ENCODE measurements at places on chromosomes 6 and 20. TPM values are rescaled to one million over a fixed set of nuclear protein-coding genes. Genes with fewer than 3 reads are reported as not detected.

The TINAG gene
- total RNA-seq: not detected

The LIME1 gene
- total RNA-seq: 41.4 TPM

The LPA gene
- 7.2 TPM for total RNA-seq

The FAM110A gene
- 5.1 TPM for total RNA-seq

The CCDC167 gene
- total RNA-seq: 65.4 TPM

The GPLD1 gene
- total RNA-seq: 10.7 TPM

The PXDC1 gene
- 38.2 TPM for total RNA-seq

The NHLRC1 gene
- total RNA-seq: 3.8 TPM

GRCh38 chr20:23336476-23336875 lies 14.1 kb upstream of the NXT1 start:
- H3K36me3 ChIP-seq: no peaks in the 10 kb centered on the region
- H3K27ac ChIP-seq: peak overlapping the region; percentile 28
- no peaks in the 10 kb centered on the region for H3K27me3 ChIP-seq
- H3K4me3 ChIP-seq: no peak overlapping the region
- no peak for DNase-seq
- peaks cover 7% of the 10 kb centered on the region for H3K4me1 ChIP-seq

DNA sequence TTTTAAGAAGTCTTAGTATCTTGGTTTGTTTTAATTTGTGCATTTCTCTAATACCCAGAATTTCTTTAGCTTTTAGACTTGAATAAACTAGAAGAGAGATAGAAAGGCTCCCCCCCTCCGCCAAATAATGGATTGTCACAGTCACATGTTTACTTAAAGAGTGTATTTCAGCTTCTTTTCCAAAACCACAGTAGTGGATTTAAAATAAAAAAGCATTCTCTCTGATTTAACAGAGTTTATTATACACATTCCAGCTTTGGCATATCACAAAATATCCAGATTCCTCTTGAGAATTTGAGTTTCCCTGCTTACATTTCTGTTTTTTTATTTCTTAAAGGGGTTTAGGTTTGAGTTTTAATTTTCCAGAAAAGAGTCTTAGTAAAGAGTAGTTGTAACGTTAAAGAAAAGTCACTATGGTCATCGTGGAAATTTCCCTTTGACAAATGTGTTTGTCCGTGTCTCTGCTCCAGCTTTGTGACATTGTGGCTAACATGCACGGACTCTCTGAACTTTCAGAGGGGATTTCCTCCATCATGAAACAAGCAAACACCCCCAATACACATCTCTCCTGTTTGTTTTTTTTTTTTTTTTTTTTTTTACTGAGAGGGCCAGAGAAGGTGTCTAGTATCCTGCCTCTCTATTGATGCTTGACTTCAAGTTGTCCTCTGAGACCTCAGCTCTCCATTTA lies 113.5 kb upstream of the SUPT3H start:
- H3K27ac ChIP-seq: no peak overlapping the region
- H3K4me3 ChIP-seq: no peak overlapping the region
- no peaks in the 10 kb centered on the region for H3K36me3 ChIP-seq
- no peak for DNase-seq
- no peaks in the 10 kb centered on the region for H3K4me1 ChIP-seq
- no peaks in the 10 kb centered on the region for H3K27me3 ChIP-seq

- no peak overlapping the region for H3K27ac ChIP-seq
- no peak overlapping the region for H3K4me3 ChIP-seq
- DNase-seq: no peak
- H3K36me3 ChIP-seq: no peaks in the 10 kb centered on the region
- no peaks in the 10 kb centered on the region for H3K27me3 ChIP-seq
- H3K4me1 ChIP-seq: peaks cover 10% of the 10 kb centered on the region
Observed at GRCh38 chr6:53811082-53811481, 16.3 kb downstream of the LRRC1 start.

- no peak overlapping the region for H3K4me3 ChIP-seq
- H3K27me3 ChIP-seq: no peaks in the 10 kb centered on the region
- H3K4me1 ChIP-seq: peaks cover 4% of the 10 kb centered on the region
- H3K36me3 ChIP-seq: no peaks in the 10 kb centered on the region
Observed at GRCh38 chr6:27795697-27796494, 116.3 kb downstream of the OR2B2 start.

DNA sequence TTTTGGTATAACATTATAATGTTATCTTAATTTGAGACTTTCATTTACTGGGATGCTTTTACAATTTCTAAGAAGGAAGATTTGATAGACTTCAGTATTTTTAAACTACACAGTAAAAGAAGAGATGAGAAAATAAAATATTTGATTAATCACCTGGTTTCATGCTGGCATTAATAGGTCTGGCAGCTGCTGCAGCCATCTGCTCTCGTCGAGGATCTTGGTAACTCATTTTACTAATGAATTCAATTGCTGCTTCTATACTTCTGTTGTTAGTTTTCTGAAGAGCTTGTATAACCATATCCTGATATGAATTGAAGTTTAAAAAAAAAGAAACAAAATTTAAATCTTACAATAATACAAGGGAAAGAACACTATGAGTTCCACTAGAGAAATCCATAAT lies 23.0 kb downstream of the LATS1 start:
- H3K27me3 ChIP-seq: no peaks in the 10 kb centered on the region
- H3K27ac ChIP-seq: no peak overlapping the region
- H3K4me3 ChIP-seq: no peak overlapping the region
- no peaks in the 10 kb centered on the region for H3K36me3 ChIP-seq

DNA sequence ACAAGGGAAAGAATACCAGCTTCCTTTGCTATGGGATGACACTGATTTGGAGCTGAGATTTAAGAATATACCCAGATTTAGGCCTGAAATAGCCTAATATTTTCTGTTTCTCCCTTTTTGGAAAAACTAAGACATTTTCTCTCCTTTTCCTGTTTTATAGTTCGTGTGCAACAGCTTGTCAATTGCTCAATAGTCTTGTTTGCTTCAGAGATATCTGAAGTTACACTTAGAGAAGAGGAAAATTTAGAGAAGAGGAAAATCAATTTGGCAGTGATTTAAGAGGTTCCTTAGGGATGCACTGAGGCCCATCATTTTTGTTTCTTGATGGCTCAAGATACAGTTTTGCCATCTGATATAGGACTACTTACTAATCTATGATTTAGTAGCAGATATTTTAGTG lies 398.6 kb downstream of the RFPL4B start:
- DNase-seq: no peak
- no peak overlapping the region for H3K4me3 ChIP-seq

- H3K4me1 ChIP-seq: peaks cover 89% of the 10 kb centered on the region
- no peak for DNase-seq
- H3K27ac ChIP-seq: peak overlapping the region; percentile 17
- H3K27me3 ChIP-seq: no peaks in the 10 kb centered on the region
Observed at GRCh38 chr20:36856691-36857635, 19.0 kb upstream of the TLDC2 start.

- no peaks in the 10 kb centered on the region for H3K27me3 ChIP-seq
- no peak for DNase-seq
- H3K36me3 ChIP-seq: no peaks in the 10 kb centered on the region
- H3K4me3 ChIP-seq: no peak overlapping the region
Observed at GRCh38 chr6:106677282-106677681, 47.9 kb downstream of the QRSL1 start.

GRCh38 chr6:56736804-56737203 lies 94.1 kb upstream of the DST start:
- H3K4me3 ChIP-seq: no peak overlapping the region
- no peak overlapping the region for H3K27ac ChIP-seq
- no peaks in the 10 kb centered on the region for H3K36me3 ChIP-seq
- no peaks in the 10 kb centered on the region for H3K4me1 ChIP-seq

DNA sequence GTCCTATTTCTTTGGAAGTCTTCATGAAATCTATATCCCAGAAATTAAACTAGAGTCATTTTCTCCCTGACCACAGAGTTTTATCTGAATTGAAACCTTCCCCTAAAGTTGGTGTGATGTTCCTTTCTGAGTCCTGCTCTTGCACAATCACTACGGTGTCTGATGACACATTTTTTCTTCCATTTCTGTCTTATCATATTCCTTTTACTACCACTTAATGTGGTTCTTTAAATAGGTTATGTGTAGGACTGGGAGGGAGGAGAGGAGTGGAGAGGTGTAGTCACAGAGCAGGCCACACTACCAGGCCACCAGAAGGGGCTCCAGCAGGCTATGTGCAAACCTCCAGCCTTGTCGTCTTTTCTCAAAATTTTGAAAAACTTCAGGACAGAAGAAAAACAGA lies 39.7 kb upstream of the ATXN1 start:
- no peak for DNase-seq
- H3K27me3 ChIP-seq: no peaks in the 10 kb centered on the region
- H3K4me1 ChIP-seq: peaks cover 3% of the 10 kb centered on the region
- no peak overlapping the region for H3K4me3 ChIP-seq
- H3K36me3 ChIP-seq: no peaks in the 10 kb centered on the region
- no peak overlapping the region for H3K27ac ChIP-seq

- no peaks in the 10 kb centered on the region for H3K27me3 ChIP-seq
- H3K27ac ChIP-seq: no peak overlapping the region
- H3K4me3 ChIP-seq: no peak overlapping the region
- H3K36me3 ChIP-seq: no peaks in the 10 kb centered on the region
- no peak for DNase-seq
Observed at GRCh38 chr20:36969051-36969450, 17.5 kb upstream of the SAMHD1 start.

DNA sequence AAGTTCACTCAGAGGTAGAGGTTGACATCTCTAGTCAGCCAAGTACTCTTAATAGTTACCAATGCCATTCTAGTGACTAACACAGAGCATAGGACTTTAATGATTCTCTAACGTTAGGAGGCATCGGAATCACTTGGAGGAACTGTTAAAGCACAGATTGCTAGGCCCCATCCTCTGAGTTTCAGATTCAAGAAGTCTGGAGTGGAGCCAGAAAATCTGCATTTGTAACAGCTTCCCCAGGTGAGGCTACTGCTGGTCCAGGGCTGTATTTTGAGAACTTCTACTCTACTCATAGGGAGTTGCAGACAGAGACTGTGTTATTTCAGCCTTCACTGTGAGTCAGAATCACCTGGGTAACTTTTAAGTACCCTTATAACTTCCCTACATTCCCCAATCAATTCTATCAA lies 5.7 kb downstream of the LMBRD1 start:
- no peak overlapping the region for H3K27ac ChIP-seq
- no peaks in the 10 kb centered on the region for H3K27me3 ChIP-seq
- H3K36me3 ChIP-seq: no peaks in the 10 kb centered on the region
- no peak for DNase-seq
- peaks cover 14% of the 10 kb centered on the region for H3K4me1 ChIP-seq

- H3K27ac ChIP-seq: no peak overlapping the region
- no peak for DNase-seq
- H3K36me3 ChIP-seq: no peaks in the 10 kb centered on the region
- H3K4me3 ChIP-seq: no peak overlapping the region
Observed at GRCh38 chr6:100461278-100461916, 3.3 kb downstream of the SIM1 start.

- H3K27ac ChIP-seq: no peak overlapping the region
- no peaks in the 10 kb centered on the region for H3K27me3 ChIP-seq
- H3K4me1 ChIP-seq: no peaks in the 10 kb centered on the region
- no peaks in the 10 kb centered on the region for H3K36me3 ChIP-seq
- no peak for DNase-seq
Observed at GRCh38 chr20:15923030-15923776, 650.0 kb downstream of the KIF16B start.

DNA sequence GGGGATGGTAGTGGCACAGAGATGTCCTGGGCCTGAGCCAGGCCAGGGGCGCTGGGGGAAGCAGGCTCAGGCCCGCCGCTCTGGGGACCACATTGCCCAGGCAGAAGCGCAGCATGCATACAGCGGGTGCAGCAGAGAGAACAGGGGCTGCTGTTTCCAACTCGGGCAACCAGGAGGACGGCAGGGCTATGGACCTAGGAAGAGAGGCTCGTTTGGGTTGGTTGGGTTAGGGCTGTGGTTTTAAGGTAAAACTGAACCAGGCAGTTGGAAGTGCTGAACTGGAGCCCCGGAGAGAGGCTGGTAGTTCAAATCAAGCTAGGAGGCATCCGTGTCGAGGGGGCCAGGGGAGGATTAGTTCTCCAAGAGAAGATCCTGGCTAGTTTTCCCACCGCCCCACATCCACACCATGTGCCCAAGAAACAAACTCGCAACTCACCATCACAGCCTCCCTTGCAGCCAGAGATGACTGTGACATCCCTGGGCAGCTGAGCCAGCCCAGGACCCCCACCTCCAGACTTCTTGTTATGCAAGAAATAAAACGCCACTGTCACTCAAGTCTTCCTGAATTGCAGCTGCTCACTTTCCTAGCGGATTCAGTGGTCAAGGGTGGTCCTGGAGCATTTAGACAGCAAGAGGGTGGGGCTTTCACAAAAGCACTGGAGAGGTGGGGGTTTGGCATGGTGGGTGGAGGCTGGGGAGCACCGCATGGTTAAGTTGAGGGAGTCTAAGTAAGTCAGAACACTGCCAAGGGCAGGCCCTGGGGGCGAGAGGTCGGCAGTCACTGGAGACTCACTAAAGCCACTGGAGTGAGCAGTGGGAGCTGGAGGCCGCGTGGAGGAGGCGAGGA lies 161.2 kb downstream of the GRM4 start:
- DNase-seq: no peak
- no peak overlapping the region for H3K4me3 ChIP-seq
- no peaks in the 10 kb centered on the region for H3K36me3 ChIP-seq
- no peaks in the 10 kb centered on the region for H3K27me3 ChIP-seq

GRCh38 chr20:18705910-18706309 lies 107.7 kb upstream of the SCP2D1 start:
- H3K27ac ChIP-seq: no peak overlapping the region
- no peaks in the 10 kb centered on the region for H3K27me3 ChIP-seq
- peaks cover 9% of the 10 kb centered on the region for H3K4me1 ChIP-seq
- H3K36me3 ChIP-seq: no peaks in the 10 kb centered on the region
- H3K4me3 ChIP-seq: no peak overlapping the region

GRCh38 chr6:155261111-155261900 lies 2.5 kb upstream of the CLDN20 start:
- no peaks in the 10 kb centered on the region for H3K4me1 ChIP-seq
- H3K27ac ChIP-seq: no peak overlapping the region
- DNase-seq: no peak
- no peak overlapping the region for H3K4me3 ChIP-seq

GRCh38 chr6:42113936-42114636 lies 28.3 kb downstream of the C6orf132 start:
- H3K27ac ChIP-seq: no peak overlapping the region
- no peaks in the 10 kb centered on the region for H3K36me3 ChIP-seq
- no peaks in the 10 kb centered on the region for H3K4me1 ChIP-seq
- no peak overlapping the region for H3K4me3 ChIP-seq
- H3K27me3 ChIP-seq: no peaks in the 10 kb centered on the region
- no peak for DNase-seq

DNA sequence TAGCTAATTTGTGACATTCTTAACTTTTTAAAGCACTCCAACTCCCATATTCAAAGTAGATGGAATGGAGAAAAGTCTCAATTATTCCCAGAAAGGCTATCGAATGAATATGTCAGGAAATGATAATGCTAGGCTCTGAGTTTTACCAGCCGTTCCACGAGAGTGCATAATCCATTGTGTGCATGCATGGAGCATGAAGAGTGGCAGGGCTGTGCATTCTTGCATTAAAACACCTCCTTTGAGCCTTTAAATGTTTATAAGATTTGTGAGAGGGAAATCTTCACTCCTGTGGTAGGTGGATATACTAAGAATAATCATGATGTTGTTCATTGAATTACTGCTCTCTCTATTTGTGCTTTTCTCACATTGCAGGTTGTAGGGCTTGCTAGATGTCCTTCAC lies 178.3 kb downstream of the CARMIL1 start:
- no peaks in the 10 kb centered on the region for H3K4me1 ChIP-seq
- DNase-seq: no peak
- H3K27ac ChIP-seq: no peak overlapping the region
- no peaks in the 10 kb centered on the region for H3K36me3 ChIP-seq
- H3K27me3 ChIP-seq: no peaks in the 10 kb centered on the region
- no peak overlapping the region for H3K4me3 ChIP-seq

GRCh38 chr20:57777911-57778310 lies 68.1 kb upstream of the PMEPA1 start:
- no peak for DNase-seq
- H3K4me1 ChIP-seq: no peaks in the 10 kb centered on the region
- no peak overlapping the region for H3K4me3 ChIP-seq
- no peak overlapping the region for H3K27ac ChIP-seq

Data from testis (tissue), 5 donors.